Activated T-helper 1 cell treated with anti-CD3 and anti-CD28 coated beads, Interleukin-12 subunit alpha, Interleukin-12 subunit beta, Interleukin-2, Interleukin-4 antibody, amounts not matched to agents 30 ng/mL and 10 ng/mL and 1 ng/mL, durations not matched to agents 14 hours and 24 hours and 36 hours (primary cell): ENCODE measurements at places on chromosomes 13 and 19. TPM values are rescaled to one million over a fixed set of nuclear protein-coding genes. Genes with fewer than 3 reads are reported as not detected.
A peak's percentile ranks its signal among the peaks of the same experiment; 100 is the strongest.

GAPDHS gene
- total RNA-seq = not detected in 2 replicates

DNA sequence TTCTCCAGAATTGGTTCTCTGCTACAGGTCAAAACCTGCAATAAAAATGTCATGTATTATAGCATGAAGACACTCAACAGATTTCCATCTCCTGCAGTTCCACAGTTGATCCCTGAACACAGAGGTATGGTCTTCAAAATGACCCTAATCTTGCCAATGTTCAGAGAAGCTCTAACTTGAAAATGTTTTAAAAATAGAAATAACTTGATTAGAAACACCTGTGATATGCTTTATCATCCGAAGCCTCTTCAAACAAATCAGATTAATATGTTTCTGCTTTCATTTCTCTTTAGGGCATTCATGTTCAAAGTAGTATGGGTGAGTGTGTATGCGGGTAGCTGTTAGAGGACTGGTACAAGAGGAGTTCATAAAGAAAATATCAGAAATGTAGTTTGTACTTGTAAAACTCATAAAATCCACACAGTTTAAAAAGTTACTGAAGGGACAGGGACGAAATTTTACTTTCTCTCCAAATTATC lies 60.4 kb downstream of the KCNRG start:
- peaks cover 33% of the 10 kb centered on the region for H3K36me3 ChIP-seq
- H3K27ac ChIP-seq = peak overlapping the region; percentile 19
- no peak for DNase-seq
- H3K4me1 ChIP-seq = peaks cover 58% of the 10 kb centered on the region

DNA sequence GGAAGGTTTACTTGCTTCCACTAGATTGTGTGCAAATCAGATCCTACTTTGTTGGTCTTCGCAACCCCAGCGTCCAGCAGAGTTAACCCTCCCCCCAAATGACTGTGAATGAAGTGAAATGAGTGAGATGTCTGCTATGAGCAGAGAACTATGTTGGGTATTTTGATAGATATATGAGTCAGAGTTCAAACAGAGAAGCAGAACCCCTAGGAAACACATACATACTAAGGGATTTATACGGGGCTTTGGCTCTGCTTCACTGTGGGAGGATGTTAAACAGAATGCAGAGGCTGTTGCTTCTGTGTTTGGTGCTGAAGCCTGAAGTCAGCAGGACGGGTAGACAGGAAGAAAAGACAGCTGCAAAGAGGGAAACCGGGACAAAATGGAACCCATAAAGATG lies 197.0 kb downstream of the MZT1 start:
- H3K27me3 ChIP-seq = no peaks in the 10 kb centered on the region
- no peaks in the 10 kb centered on the region for H3K36me3 ChIP-seq
- no peak overlapping the region for H3K27ac ChIP-seq

ZNF234 gene
- total RNA-seq = 8.4 and 10.3 TPM in 2 replicates
